AG04450 (cell line): ENCODE measurements at places on chromosomes 7 and 10.

GRCh38 chr7:3710531-3710930 lies 409.5 kb downstream of the SDK1 start:
- DNase-seq = no peak

DNA sequence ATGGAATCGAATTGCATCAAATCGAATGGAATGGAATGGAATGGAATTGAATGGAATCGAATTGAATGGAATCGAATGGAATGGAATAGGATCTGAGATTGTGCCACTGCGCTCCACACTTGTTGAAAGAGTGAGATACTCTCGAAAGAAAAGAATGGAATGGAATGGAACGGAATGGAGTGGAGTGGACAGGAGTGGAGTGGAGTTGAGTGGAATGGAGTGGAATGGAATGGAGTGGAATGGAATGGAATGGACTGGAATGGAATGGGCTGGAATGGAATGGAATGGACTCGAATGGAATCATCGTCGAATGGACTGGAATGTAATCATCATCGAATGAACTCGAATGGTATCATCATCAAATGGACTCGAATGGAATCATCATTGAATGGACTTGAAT lies 38.0 kb downstream of the ZNF716 start:
- no peak for DNase-seq

DNA sequence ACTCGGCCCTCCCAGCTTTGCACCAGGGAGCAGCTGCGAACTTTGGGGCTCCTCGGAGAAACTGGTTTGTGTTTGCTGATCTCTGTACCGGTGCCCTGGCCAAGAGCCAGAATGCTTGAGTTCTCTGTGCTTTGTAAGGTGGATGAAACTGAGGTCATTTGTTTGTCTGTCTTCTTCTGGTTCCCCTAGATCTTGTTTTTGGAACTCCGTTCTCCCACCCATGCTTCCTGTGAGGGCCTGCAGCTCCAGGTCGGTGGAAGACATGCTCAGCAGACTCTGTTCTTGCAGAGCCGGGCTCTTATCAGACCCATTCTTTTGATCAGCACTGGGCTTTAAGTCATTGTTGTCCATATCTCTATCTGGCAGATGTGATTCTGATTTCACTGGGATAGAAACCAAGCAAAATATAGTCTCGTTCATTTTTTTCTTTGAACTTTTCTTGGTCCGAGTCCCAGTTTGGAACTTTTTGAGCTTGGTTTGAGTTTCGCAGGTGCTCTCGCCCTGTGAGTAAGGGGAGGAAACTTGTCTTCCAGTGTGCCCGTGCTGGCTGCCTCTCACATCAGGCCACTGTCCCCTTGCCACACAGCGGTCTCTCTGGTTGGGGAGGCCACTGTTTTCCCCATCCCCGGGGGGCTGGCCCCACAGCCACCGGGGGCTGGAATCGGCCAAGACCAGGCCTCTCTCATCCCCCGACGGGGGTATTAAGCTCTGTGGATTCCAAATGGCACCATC lies 31.2 kb downstream of the JCAD start:
- DNase-seq = no peak

DNA sequence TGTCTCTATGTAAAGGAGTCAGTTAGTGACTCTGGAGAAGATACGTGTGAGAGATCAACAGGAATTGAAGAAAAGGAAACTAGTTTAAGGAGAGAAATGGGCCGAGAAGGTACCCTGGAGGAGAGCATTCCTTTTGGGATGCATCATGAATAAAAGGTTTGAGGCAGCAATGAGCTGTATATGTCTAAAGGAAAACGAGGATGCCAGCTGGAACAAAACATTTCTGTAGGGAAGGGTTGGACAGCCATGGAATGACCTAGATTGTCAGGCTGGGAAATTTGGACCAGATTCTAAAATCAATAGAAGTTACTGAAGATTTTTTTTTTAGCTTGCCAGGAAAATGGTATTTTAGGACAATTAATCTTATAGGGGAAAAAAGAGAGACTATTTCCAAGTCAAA lies 17.2 kb upstream of the MPP7 start:
- no peak for DNase-seq

DNA sequence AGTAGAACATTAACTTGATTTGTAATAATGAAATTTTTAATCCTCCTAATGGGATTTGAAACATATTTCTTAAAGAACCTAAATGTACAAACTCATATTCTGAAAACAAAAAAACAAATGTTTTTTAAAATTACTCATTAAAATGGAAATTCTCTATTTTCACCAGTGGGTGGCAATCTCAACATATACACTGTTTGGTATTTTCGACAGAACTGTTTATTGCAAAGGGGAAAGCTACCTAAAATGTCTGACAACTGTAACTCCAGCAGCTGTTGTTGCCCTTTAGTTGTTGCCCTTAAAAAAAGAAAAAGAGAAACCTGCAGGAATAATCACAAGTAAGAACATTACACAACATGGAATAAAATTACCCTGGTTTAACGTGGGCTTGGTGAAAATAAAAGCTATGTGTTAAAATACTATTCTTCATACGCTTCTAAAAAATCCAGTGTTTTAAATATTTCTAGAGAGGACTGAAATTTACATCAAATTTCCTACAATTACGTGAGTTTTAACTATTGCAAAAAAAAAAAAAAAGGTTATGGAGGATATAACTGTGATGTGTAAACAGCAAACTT lies 54.5 kb downstream of the COL1A2 start:
- DNase-seq = no peak

DNA sequence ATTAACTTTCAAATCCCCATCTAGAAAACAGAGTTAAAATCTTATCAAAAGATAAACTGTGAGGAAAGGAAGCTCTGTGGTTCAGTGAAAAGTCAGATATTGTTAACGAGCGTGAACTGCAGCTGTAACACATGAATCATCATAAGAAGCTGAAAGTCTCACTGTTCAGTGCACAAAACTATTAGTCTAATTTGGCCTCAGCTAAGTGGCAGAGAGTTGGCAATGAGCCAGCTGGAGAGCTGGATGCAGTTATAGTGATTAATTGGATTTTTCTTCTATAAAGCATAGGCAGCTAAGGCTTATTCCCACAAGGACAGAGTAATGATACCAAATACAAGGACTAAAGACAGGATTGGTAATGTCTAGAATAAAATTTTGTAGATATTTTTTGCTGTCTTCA lies 101.1 kb upstream of the ABCB5 start:
- no peak for DNase-seq

GRCh38 chr7:67821116-67821515 lies 824.5 kb downstream of the TYW1 start:
- no peak for DNase-seq

- no peak for DNase-seq
Observed at GRCh38 chr7:92830027-92830426, 6.3 kb downstream of the CDK6 start.

DNA sequence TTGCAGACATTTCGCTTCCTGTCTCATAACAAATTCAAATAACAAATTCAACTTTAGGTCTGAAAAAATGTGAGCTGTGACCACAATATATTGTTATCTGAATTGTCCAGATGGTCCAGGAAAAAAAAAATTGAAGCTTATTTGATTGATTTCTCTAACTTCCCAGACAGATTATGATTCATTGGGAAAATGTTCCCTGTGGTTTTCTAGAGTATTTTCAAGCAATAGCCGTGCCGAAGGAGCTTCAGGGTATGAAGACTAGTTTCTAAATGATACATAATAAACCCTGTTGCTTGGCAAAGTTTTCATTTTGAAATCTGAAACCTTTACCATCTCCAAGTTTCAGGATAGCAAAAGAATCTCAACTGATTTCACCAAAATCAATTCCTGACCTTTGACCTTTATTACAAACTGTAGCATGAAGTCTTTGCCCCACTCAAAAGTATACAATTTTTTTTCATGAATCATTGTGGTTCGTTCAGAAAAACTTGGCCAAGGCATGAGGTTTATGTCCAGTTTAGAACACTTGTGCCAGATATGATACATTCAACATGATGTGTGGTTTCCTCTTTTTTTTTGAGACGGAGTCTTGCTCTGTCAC lies 109.9 kb downstream of the JCAD start:
- peak; percentile 93 for DNase-seq

DNA sequence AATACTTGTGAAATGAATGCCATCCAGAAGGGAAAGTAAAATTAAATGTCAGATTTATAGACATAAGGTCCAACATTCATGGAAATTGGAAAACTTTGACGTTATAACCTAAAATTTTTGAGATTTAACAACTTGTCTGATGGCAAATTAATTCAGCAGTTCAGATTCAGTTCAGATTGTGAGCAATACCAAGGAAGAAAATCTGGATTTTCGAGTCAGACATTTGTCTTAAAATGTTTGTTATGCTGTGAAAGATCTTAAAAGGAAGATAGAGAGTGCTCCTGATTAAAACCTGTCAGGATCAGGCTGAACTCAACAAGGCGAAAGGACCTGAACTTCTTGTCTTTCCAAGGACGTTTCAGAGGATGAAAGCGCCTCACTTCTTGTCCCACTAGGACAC lies 320.9 kb downstream of the PAXIP1 start:
- DNase-seq = no peak

GRCh38 chr10:6195846-6196245 lies 6.9 kb upstream of the PFKFB3 start:
- DNase-seq = no peak

DNA sequence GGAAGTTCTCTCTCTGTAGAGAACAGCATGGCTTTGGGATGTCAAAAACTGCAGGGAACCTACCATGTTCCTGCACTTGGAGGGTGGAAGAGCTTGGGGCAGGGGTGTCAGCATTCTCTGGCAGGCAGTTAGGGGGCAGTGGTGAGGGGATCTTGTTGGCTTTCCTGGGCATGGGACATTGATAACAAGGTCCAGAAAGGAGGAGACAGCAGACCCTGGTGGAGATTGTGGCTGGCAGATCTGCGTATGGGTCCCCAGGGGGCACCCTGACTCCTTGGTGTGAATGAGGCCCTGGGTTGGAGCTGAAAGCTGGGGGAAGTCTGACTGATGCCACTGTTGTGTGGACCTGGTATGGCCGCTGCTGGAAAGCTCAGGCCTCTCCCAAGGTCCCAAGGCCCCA lies 22.9 kb upstream of the CAMK2B start:
- DNase-seq = peak; percentile 4

DNA sequence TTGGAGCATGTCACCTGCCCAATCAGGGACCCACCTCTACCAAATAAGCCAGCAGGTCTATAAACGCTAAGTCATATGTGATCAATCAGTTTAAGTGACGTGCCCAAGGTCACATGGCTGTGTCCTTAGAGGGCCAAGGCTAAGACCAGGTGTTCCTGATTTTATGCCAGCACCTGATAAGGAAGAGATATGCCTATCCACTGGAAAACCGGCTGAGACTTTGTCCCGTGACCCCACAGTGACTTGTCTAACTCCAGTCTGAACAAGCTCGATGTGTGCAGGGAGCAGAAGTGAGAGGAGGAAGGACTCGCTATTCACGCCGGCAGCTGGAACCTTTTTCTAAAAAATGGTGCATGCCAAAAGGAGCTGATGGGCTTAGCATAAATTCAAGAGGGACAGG lies 57.0 kb downstream of the PRKAG2 start:
- DNase-seq = no peak

DNA sequence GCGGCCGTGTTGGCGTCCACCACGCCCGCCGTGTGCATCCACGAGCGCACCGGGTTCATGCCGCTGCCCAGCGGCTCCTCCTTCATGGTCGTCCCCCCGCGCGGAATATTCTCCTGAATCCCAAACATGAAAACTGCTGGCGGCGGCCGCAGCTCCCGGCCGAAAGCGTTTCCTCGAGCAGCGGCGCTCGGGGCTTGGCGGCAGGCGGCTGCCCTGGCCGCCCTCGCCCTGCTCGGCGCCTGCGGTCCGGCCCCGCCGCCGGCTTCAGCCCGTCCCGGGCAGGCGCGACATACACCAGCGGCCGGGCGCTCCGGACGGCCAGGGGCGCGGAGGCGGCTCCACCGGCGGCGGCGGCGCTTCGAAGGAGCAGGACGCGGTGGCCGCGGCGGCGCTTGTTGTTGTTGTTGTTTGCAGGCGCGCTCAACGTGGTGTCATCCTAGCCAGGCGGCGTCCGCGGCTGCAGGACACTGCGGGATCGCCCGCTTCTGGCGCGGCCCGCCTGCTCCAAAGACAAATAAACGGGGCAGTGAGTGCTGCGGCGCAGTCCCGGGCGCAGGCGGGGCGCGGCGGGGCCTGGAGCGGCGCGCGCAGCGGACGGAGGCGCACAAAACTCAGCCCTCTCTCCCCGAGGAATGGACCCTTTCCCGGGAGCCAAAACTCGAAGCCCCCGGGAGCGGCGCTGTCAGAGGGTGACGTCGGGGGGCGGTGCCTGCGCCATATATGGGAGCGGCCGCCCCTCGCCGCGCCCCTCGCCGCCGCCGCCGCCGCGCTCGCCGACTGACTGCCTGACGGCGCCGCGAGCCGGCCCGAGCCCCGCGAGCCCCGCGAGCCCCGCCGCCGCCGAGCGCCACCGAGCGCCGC lies at the start of gene EBF3:
TSS of gene EBF3 (minus strand) at position 634 of the 861 bp plus-strand sequence. CDS start at position 128, 506 bp downstream.
- DNase-seq = no peak

DNA sequence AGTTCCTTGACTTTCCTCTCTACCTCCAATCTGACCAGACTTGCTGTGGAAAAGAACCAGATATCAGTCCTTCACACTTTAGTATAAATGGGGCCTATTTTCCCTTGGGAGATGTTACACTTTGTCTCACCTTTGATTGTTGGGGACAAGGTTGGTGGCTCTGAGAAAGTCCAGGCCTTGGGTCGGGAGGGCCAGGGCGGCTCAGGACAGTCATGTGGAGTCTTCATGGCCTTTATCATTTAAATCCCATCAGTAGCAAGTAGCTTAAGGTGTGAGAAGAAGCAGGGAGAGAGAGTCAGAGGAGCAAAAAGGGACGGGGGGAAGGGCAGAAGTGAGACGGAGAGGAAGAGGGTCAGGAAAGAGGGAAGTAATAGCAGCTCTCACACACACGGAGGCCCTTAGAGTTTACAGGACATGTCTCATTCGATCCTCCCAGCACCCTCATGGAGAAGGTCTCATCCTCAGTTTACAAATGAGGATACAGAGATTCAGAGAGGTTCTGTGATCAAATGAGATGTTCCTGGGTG lies 40.5 kb downstream of the TBATA start:
- DNase-seq = no peak

- no peak for DNase-seq
Observed at GRCh38 chr10:73803680-73804286, 7.6 kb downstream of the NDST2 start.

GRCh38 chr10:79248341-79249185 lies 98.7 kb upstream of the PPIF start:
- DNase-seq = no peak

GRCh38 chr7:115779561-115779960 lies 251.0 kb downstream of the TFEC start:
- no peak for DNase-seq
